Hematopoietic multipotent progenitor cell treated with erythropoietin and hydrocortisone succinate and interleukin-3 and kit ligand, for 15 days (in vitro differentiated cells): ENCODE measurements at places on chromosomes 13 and 19.

DNA sequence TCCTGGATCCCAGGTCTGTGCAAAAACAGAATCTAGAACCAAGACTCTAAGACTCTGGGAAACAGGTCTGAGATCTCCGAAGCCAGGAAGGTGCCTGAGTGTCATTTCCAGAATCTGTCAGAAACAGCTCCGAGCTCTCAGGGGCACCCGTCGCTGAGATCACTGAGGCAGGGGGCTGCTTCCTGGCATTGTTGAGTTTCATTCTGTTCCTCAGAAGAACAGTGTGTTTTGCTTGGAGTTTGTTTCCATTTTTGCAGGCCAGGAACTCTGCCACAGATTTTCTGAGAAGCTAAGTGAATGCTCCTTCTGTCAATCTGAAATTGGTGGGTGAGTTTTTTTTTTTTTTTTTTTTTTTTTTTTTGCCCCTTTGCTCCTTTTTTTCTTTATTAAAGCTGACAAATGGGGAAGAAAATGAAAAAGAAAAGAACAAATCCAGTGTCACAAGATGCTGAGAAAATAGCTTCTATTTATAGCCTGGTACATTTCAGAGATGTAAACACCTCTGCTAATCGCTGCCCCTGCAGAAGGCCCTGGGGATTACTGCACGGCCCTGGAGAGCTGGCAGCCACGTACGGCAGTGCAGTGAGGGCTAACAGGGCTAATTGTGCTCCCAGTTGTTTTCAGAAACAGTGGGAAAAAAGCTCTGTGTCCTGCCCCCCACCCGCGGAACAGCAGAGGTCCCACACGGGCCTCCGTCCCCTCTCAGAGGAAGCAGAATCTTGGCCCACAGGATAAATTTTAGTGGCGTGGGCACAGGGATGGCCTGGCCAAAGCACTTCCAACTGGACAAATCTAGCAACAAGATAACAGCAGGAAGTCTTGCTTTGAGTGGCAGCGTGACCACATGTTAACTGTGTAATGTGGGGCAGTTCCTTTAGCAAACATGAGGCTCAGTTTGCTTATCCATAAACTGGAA, 237.6 kb upstream of the IRS2 start:
- no peak for DNase-seq

GRCh38 chr19:46784262-46785053, 3.9 kb downstream of the SLC1A5 start:
- peak; percentile 94 for DNase-seq

GRCh38 chr13:51785712-51786424, 18.1 kb downstream of the DHRS12 start:
- peak; percentile 75 for DNase-seq

- DNase-seq: no peak
These were observed at the start of gene FUT2 for GRCh38 chr19:48695743-48696352. TSS of gene FUT2 (plus strand) at chr19:48695971. CDS start at chr19:48702957, 6,986 bp downstream.

DNA sequence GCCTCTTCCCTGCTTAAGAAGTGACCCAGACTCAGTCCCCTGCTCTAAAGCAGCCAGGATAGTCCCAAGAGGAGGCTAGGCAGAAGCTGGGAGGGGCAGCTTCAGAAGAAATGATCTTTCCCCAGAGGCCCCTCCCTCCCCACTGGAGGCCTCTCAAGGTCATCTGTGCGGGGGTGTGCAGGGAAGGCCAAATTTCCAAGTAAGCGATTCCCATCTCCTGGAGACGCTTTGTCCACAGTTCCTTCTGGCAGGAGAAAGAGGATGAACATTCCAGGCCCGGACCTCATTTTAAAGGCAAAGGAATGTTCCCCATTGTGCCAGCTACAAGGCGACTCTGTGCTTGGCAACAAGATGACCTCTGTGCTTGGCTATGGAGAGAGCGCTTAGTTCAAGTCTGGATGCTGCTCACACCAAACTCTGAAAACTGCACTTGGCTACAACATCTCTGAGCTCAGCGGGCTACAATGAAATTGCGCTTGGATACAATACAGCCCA, 23.5 kb downstream of the COL5A3 start:
- DNase-seq: no peak

- DNase-seq: no peak
These were observed 691.1 kb upstream of the SLC10A2 start for GRCh38 chr13:103757361-103757760.

DNA sequence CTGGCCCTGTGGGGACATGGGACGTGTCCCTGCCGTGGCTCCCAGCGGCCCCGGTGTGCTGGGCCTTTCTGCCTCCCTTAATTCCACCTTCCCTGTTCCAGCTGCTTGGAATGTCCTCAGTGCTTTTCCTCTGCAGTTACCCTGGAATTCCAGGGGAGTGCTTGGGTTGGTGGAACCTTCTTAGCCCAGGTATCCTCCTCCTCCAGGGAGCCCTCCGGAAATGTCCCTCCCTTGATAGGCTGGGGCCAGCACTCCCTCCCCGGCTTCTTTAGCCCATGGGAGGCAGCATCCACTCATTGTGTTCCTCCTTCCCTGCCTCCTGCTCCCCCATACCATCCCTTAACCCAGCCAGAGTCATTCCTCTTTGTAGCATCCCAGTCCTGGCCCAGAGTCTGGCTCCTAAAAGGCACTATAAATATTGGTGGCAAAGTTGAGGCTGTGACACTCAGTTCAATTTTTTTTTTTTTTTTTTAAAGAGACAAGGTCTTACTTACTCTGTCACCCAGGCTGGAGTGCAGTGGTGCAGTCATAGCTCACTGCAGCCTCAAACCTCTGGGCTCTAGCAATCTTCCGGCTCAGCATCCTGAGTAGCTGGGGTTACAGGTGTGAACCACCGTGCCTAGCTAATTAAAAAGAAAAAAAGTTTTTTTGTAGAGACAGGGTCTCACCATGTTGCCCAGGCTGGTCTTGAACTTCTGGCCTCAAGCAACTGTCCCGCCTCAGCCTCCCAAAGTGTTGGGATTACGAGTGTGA, 13.7 kb upstream of the SLC7A10 start:
- DNase-seq: no peak

DNA sequence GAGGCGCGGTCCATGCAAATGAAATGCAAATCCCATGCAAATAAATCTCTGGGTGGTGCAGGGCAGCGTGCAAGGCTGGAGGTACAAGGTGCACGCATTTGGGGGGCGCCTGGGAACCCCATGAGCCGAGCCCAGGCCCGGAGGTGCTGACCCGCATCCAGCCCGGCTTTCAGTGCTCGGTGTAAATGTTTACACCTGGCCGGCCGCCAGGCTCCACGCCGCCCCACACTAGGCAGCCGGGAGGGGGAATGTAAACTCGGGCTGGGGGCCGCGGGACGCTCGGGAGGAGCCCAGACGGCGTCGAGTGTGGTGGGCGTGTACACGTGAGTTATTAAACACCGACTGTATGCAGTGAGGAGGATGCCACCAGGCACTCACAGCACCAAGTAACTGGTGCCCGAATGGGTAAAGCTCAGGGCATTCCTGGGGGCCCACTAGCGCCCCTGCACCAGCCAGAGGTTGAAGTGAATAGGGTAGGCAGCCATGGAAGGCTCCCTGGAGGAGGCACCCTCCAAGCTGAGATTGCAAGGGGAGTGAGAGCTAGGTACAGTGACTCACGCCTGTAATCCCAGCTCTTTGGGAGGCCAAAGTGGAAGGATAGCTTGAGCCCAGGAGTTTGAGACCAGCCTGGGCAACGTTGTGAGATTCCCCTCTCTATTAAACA, 17.2 kb downstream of the FUT6 start:
- no peak for DNase-seq

DNA sequence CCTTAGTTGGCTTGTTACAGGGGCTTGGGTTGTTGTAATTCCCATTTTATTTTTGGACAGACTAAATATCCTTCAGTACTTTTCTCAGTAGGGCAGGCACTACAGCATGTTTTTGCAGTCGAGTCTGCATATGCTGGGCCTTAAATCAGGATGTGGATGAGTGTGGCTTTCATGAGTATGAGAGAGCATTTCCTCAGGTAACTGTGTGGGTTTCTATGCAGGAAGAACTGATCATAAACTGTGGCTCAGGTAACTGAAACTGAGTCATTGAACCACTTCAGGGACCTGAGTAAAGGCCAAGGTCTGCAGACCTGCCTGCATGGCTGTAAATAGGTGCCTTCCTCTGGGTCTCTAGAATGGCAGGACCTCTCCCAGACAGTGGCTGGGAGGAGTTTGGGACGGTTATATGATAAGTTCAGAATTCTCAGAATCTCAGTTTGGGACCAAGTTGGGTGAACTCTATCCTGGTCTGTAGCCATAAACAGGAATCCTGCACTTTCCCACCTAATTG, 112.1 kb downstream of the ZNF737 start:
- no peak for DNase-seq

GRCh38 chr13:30307194-30307970, at the start of gene KATNAL1:
TSS of gene KATNAL1 (minus strand) at chr13:30307551. CDS start at chr13:30283777, 23,774 bp downstream.
- peak; percentile 86 for DNase-seq

DNA sequence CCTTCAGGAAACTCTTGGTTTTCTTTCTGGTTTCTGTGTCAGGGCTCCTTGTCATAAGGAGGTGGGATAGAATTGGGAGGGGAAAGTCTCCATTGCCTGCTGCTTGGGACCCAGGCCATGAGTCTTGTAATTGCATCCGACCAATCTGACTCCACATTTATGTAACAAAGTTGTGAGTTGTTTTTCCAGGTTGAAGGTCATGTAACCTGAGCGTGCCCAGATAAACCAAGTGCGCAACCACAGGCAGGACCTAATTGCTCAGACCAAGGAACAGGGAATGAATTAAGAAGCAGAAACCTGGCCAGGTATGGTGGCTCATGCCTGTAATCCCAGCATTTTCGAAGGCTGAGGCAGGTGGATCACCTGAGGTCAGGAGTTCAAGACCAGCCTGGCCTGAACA, 17.8 kb downstream of the RASL11A start:
- DNase-seq: no peak

- no peak for DNase-seq
These were observed 56.8 kb downstream of the TNFSF13B start for GRCh38 chr13:108326309-108326708.

DNA sequence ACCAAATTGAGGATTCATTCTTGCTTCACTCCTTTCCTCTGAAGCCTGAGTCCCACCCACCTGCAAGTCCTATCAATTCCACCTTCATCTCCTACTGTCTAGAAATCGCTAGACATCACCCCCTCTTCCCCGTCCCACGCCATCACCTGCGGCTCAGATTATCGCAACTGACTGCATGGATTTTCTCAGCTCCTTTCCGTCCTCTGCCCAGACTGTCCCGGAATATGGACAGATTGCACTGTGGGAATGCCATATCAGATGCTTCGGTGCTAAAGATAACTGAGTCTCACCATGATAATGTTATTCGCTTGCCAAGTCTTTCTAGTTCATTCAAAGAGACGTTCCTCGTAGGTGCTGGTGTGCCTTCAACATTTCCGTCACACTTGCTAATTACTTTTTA, 66.4 kb upstream of the USP29 start:
- no peak for DNase-seq

DNA sequence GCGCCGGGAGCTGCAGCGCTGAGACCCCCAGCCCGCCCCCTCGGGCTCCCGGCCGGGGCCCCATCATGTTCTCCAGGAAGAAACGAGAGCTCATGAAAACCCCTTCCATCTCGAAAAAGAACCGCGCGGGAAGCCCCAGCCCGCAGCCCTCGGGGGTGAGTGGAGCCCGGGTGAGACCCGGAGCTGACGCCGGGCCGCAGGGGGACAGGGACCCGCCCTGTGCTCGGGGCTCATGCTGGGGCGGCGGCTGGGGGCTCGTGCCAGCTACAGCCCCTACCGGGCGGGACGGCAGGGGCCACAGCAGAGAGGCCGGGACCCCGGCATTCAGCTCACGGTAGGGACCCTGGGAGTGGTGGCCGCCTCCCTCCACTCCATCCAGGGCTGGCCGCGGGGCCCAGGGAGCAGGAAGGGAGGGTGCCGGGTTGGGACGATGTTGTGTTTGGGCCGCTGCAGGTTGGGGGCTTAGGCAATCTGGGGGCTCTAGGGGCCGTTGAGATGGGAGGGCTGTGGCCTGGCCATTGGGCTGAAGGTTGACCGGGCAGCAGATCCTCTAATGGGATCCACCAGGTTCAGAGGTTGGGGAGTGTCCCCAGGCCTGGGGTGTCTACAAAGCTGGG, 482 bp downstream of the ARHGAP45 start:
- no peak for DNase-seq

DNA sequence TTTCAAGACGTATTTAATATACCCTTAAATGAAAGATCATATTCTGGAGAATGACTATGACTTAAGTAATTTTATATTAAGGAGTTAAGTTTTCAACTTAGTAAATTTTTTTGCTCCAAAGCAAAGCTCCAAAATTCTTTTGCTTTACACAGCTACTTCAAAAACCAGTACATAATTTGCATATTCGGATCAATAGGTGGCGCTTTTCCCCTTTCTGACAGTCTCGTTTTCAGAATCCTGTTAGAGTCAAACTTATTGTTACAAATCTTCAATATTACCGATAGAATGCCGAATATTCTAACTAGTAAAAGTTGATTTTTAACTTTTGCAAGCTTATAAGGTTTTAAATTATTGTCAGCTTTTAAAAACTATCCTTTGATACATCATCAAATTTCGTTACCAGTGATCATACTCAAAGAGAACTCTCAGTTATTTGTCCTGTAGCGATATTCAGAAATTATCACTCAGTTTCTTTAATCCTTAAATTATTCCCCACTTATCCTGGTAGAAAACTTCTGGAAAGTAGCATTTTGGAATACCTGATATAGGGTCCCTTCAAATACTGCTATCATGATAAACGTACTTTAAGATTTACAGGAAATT, 852.7 kb upstream of the KLHL1 start:
- no peak for DNase-seq

DNA sequence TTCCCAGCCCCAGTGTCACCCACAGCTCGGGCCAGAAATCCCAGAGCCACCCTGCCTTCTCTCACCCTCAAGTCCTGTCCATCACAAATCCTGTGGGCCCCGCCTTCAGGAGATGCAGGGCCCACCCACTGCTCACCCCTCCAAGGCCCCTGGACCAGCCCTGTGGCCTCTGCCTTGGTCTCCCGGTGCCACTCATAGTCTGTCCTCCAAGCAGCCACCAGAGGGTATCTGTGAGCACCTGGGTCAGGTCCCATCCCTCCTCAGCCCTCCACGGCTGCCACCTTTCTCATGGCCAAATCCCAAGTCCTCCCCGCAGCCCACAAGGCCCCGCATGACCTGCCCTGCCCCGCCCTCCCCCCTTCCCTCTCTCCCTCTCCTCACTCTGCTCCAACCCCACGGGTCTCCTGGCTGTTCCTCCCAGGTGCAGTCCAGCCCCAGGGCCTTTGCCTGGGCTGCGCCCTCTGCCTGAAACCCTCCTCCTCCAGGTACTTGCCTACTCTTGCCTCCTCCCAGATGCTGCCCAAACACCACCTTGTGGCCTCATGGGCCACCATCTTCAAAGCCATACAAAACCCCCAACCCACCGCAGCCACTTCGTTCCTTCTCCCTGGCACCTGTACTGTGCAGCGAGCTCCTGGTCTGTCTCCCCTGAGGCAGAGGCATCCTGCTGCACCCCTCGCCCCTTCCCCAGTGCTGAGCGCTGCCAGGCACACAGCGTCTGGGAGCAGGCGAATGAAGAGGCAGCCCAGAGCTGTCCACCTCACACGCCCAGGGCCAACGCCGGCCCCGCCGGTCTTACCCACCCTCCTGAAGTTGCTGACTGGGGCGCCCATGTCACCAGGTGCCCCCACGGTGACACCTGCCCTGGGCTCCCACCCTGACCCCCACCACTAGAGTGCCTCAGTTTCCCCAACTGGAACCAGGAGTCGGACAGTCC, 13.2 kb upstream of the UQCR11 start:
- DNase-seq: peak; percentile 72
